ENCODE measurements at places on chromosomes 2 and 18.

DNA sequence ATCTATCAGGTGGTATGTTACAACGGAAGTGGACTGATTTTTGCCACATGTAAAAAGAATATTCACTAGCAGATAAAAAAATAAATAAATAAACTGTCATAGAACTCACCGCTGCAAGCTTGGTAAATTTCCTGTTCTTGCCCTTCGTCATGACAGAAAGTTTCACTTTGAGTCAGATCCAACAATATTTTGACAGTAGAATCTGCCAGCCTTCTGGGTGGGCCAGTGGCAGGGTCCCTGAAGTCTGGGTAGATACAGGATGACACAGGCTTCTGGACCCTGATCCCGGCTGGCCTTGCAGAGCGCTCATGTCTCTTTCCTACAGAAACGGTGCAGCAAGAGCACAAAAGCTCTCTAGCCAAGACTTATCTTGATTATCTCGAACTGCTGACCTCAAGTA lies 97.8 kb upstream of the PMAIP1 start:
- H3K27ac ChIP-seq: no peak overlapping the region
- no peak for DNase-seq
- H3K4me3 ChIP-seq: no peak overlapping the region
- H3K27me3 ChIP-seq: no peaks in the 10 kb centered on the region
- H3K4me1 ChIP-seq: peaks cover 9% of the 10 kb centered on the region

DNA sequence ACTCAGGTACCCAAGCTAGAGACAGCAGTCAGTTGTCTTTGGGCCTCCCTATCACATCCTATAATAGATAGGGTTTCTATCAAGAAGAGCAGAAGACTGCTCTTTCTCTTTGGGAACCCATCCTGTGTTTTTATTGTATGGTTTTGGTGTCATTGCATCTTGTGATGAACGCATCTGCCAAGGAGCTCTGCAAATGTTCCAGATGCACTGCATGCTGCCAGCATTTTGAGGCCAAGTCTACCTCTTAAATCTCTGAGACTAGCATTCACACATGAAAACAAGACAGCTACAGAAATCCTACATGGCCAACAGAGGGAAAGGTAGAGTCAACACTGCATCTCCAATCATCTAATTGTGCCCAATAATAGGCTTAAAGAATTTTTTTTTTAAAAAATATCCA lies 14.0 kb downstream of the SEMA4F start:
- H3K4me3 ChIP-seq: no peak overlapping the region
- no peaks in the 10 kb centered on the region for H3K36me3 ChIP-seq
- H3K27me3 ChIP-seq: no peaks in the 10 kb centered on the region
- no peak for DNase-seq
- H3K27ac ChIP-seq: no peak overlapping the region

GRCh38 chr2:12787891-12788801 lies 71.4 kb downstream of the TRIB2 start:
- H3K27me3 ChIP-seq: no peaks in the 10 kb centered on the region
- H3K36me3 ChIP-seq: no peaks in the 10 kb centered on the region
- DNase-seq: no peak
- H3K27ac ChIP-seq: no peak overlapping the region
- no peaks in the 10 kb centered on the region for H3K4me1 ChIP-seq
- H3K4me3 ChIP-seq: no peak overlapping the region

- H3K4me3 ChIP-seq: no peak overlapping the region
- no peaks in the 10 kb centered on the region for H3K4me1 ChIP-seq
- H3K27me3 ChIP-seq: peaks cover 35% of the 10 kb centered on the region
These were observed 20.8 kb upstream of the TNS1 start for GRCh38 chr2:218023636-218024035.

GRCh38 chr2:180596453-180596852 lies 384.0 kb upstream of the UBE2E3 start:
- H3K27me3 ChIP-seq: no peaks in the 10 kb centered on the region
- no peak overlapping the region for H3K27ac ChIP-seq
- no peak for DNase-seq
- no peaks in the 10 kb centered on the region for H3K36me3 ChIP-seq
- H3K4me3 ChIP-seq: no peak overlapping the region
